ENCODE measurements at places on chromosomes 13 and 19.

- DNase-seq: no peak
Observed at GRCh38 chr19:16016226-16017137, 59.8 kb upstream of the TPM4 start.

GRCh38 chr13:32443111-32443510 is 15.2 kb upstream of the N4BP2L1 start:
- peak; percentile 23 for DNase-seq

GRCh38 chr13:101449790-101450748 is 2.4 kb upstream of the ITGBL1 start:
- peak; percentile 39 for DNase-seq

- no peak for DNase-seq
Observed at GRCh38 chr19:35000647-35001501, 751 bp downstream of the GRAMD1A start.

- DNase-seq: no peak
Observed at GRCh38 chr19:23777216-23777615, 18.5 kb upstream of the ZNF681 start.

GRCh38 chr13:108463340-108463739 is 166.1 kb upstream of the MYO16 start:
- no peak for DNase-seq

DNA sequence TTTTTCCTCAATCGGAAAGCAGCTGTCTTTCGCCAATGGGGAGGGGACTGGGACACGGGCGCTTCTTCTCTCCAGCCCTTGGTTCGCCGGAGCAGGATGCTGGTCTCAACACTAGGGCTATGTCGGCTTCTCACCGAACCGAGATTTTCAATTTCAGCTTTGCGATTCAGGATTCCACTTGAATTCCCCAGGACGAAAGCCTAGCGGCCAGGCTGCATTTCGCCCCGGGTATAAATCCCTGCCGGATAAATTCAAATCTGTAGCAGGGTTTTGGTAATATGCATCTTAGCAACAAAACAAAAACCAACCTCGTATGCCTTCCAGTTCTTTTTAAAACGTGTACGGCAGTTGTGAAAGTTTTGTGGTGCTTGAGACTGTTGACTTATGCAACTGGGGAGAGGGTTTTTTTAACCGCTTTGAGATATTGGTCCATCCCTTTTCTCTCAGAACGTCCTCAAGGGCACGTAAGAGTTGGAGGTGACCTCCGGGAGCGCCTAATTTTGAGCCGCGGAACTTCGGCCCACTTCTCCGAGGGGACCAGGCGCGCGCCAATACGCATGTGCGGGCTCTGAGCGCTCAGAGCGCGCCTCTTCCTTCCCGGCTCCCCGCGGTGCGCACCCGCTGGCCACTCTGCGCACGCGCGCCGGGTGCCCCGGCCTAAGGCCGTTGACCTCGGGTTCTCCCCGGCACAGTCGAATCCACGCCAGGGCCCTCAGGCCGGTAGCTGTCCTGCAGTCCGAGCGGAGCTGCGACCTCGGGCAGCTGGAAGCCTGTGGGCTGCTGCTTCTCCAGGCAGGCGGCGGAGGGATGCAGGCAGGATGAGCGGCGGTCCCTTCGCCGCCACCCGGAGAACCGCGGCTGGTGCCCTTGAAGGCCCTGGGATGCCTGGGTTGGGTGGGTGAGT is 7.6 kb downstream of the POU4F1 start:
- DNase-seq: no peak

- DNase-seq: no peak
Observed at GRCh38 chr19:43628646-43629326, 9.4 kb upstream of the ZNF428 start.

- DNase-seq: no peak
Observed at GRCh38 chr13:98410612-98411011, 166.3 kb downstream of the STK24 start.

DNA sequence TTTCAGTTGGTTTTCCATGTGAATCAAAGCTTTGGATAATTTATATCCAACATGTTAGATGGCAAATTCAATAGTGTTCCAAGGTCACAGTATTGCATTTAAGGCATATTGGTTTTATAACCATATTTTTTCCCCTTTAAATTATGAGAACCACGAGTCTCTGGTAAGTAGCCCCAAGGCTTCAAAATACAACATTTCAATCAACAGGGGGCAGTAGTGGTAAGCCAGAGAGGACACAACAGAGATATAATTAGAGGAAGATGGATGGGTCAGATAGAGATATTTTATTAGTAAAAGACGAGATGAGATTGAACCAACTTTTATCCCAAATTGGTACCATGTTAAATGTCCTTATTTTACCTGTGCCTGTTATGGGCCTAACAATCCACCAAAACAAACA is 53.1 kb downstream of the KL start:
- no peak for DNase-seq

- DNase-seq: peak; percentile 66
Observed at GRCh38 chr19:13036366-13036976, 41.2 kb downstream of the NFIX start.

- DNase-seq: no peak
Observed at GRCh38 chr19:55621673-55622231, 2.6 kb downstream of the ZNF784 start.

- no peak for DNase-seq
Observed at GRCh38 chr13:113423520-113424163, 29.6 kb downstream of the ADPRHL1 start.

DNA sequence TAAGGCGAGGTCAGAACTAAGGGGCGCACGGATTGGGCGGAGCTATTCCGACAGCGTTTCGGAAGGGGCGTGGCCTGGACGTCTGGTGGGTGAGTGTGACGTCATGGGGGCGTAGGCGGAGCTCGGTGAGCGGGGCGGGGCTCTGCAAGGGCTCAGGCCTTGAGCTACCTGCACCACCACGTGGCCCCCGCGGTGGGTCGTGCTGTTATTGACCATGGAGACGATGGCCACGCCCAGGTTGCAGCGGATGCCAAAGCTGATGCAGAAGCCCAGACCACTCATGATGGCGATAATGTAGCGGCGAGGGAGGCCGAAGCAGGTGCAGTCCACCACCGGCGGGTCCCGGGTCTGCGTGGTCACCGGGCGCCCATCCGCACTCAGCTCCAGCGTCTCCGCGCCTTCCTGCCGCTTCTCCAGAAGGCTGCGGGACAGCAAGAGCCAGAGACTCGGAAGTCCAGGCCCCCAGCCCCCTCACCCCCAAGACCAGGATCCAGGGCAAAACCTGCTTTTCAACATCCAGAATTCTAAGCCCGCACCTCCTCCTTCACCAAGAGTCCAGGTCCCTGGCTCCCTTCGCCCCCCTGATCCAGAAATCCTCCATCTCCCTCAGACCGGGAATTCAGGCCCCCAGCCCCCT is 4.8 kb downstream of the SLC17A7 start:
- DNase-seq: no peak

- DNase-seq: no peak
Observed at GRCh38 chr19:53898166-53898565, 10.9 kb upstream of the CACNG7 start.

- no peak for DNase-seq
Observed at GRCh38 chr19:8881512-8881911, 49.3 kb downstream of the MBD3L1 start.

GRCh38 chr19:18848878-18849661 is 17.3 kb downstream of the UPF1 start:
- no peak for DNase-seq

DNA sequence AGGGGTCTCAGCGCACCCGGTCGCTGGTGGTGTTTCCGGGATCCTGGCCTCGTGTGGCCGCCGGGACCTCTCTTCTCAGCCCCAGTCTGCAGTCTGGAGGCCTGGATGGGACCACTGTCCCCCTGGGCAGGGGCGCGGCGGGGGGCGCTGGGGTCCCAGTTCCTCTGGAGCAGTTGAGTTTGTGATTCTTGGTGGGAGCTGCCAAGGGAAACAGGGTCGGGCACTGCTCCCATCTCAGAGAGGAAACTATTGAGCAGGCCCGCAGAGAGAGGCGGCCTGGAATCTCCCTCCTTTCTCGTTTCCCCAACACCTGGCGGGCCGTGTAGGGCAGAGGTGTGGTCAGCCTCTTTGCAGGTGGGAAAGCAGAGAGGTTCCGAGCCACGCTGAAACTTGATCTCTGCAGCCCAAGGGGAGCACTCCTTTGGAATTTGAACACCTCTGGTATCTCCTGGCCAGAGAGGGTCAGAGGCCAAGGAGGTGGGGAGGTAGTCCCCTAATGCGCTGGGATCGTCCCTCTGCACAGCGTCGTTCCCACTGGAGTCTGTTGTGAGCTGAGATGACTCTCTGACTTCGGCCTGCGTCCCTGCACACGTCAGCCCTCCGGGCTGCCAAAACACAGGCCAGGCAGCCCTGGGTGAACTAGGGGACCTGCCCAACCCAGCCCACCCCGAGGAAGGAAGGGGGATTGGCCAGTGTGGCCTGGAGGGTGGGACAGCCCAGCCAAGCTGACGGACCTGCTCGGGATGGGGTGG is 741 bp downstream of the PLEKHF1 start:
- no peak for DNase-seq

- no peak for DNase-seq
Observed at GRCh38 chr13:105660561-105660960, 874.9 kb downstream of the EFNB2 start.

DNA sequence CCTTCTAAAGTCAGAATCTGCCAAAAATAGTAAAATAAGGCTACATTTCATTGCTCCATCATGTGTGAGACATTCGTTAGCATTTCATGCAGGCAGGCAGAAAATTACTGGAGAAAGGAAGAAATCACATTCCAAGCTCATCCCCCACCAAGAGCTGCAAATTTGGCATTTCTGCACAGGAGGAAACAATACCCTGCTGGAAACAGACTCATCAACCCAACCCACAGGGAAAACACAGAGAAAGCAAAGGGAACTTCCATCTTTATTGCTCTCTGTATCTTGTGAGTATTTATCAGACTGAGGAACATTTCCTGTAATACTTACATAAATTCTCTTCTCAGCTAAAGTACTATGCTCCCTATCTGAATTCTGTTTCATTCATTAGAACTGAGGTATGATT is 95.7 kb downstream of the KCTD12 start:
- no peak for DNase-seq

DNA sequence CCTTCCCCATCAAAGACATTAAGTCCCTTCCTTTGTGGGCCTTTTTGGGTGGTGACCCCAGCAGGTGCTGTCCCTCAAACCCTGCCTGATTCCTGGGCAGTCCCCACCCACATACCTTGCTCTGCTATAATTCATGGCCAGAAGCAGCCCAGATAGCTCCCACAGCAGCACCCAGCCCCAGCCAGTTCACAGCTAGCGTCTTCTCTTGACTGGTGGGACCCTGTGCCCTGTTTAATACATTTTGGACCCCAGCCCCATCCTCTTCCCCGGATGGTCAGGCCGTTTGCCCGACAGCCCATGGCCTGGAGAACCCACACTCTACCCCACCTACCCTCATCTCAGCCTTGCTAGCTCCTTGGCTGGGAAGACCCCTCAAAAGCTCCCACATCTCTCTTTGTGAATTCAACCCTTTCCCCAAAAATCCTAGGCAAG is 2.1 kb downstream of the CCDC106 start:
- DNase-seq: no peak

- peak; percentile 18 for DNase-seq
Observed at GRCh38 chr13:50152655-50153309, 137.5 kb downstream of the KCNRG start.

GRCh38 chr19:14968247-14968646 is 11.4 kb downstream of the SLC1A6 start:
- DNase-seq: no peak

- DNase-seq: no peak
Observed at GRCh38 chr13:74667656-74668203, 533.5 kb upstream of the KLF12 start.

DNA sequence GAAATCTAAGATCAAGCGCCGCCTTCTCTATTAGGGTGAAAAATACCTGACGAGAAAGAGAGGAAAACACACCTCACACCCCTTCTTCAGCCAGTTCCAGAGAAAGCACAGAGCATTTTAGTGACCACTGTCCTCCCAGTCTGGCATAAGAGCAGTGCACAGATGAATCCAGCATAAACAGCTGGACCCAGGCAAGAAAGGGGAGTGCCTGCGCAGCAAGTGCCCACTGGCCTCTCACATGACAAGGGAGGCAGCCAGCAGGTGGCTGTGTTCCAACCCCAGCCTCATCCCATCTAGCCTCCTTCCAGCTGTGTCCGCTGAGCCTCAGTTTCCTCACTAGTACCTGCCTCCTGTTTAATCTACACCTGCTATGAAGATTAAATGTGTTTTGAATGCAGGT is 8.0 kb downstream of the MED26 start:
- DNase-seq: no peak

- no peak for DNase-seq
Observed at GRCh38 chr13:63628310-63628709, 2212.7 kb upstream of the PCDH20 start.

DNA sequence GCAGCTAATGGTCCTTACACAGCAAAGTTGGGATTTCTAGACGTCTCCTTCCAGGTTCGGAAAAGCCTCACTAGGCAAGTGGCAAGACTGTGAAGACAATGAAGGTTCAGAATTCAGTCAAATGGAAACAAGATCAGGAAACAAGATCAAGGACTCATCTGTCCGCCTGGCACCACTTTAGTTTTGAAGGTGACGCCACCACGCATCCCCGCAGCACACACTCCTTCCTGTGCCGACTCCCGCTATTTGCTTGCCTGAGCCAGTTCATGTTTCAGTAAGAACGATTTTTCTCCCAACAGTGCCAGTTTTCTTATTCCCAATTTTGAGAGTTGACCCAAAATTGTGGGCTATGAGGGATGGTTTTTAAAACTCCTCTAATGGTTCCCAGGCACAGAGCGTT is 41.4 kb downstream of the MPHOSPH8 start:
- no peak for DNase-seq

- peak; percentile 63 for DNase-seq
Observed at GRCh38 chr13:41061914-41062837, 867 bp downstream of the WBP4 start.

DNA sequence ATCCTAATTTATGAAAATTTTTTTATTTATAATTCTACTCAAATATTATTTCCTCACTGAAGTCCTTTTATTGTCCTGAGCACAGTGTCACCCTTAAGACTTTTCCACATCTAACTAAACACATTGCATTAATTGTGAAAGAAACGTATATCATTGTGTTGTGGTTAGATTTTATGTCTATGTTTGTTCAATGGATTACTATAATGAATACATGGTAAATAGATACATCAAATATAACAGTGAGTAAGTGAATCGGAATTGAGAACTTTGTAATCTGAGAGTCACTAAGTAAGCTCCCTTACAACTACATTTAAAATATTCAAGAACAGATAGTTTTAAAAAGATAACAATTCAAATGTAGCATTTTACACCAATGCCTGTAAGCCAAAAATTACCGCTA is 417.6 kb upstream of the PCDH20 start:
- DNase-seq: no peak

- DNase-seq: no peak
Observed at GRCh38 chr13:65744836-65745235, 1485.3 kb downstream of the PCDH9 start.
